ENCODE measurements at places on chromosomes 13 and 19.

DNA sequence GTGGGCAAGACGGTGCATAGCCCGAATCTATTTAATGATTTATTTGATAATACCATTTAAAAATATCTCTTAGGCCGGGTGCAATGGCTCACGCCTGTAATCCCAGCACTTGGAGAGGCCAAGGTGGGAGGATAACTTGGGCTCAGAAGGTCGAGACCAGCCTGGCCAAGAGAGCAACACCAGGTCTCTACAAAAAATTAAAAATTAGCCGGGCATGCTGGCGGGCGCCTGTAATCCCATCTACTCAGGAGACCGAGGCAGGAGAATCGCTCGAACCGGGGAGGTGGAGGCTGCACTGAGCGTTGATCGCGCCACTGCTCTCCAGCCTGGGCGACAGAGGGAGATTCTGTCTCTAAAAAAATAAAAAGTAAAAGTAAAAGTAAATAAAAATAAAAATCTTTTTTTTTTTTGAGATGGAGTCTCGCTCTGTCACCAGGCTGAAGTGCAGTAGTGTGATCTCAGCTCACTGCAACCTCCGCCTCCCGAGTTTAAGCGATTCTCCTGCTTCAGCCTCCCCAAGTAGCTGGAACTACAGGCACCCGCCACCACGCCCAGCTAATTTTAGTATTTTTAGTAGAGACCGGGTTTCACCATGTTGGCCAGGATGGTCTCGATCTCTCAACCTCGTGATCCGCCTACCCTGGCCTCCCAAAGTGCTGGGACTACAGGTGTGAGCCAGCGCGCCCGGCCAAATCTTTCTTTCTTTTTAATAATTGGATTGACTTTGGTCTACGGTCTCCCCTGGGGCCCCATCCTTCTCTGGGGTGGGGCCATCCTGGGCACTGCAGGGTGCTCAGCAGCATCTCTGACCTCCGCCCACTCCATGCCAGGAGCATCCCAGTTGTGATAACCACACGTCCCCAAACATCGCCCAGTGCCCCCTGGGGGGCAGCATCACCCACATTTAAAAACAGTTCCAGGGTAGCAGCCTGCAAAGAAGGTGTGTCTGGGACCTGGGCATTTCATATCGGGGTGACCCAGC, 90.7 kb downstream of the GNG7 start:
- no peak for DNase-seq

GRCh38 chr19:48500830-48501493, 10.7 kb downstream of the LMTK3 start:
- peak; percentile 25 for DNase-seq

- DNase-seq: peak; percentile 83
These were observed 685 bp downstream of the LENG9 start for GRCh38 chr19:54462655-54463530.

GRCh38 chr13:28628241-28628640, 30.7 kb upstream of the POMP start:
- no peak for DNase-seq

- DNase-seq: no peak
These were observed 6.6 kb upstream of the DDX39A start for GRCh38 chr19:14425696-14426138.

- no peak for DNase-seq
These were observed 66.5 kb downstream of the DGKH start for GRCh38 chr13:42114912-42115311.

GRCh38 chr13:45046445-45046844, 57.1 kb downstream of the GPALPP1 start:
- DNase-seq: no peak

- no peak for DNase-seq
These were observed 199.0 kb downstream of the NUFIP1 start for GRCh38 chr13:44790289-44790688.

GRCh38 chr19:2084993-2085720, 11.0 kb downstream of the MOB3A start:
- DNase-seq: no peak
